Stimulated activated naive CD8-positive, alpha-beta T cell treated with anti-CD3 and anti-CD28 coated beads, Interleukin-15, amount 100 ng/mL, for 72 hours (primary cell): ENCODE measurements at places on chromosomes 12 and 14.

GRCh38 chr12:106883426-106883825 lies 72.3 kb upstream of the TMEM263 start:
- DNase-seq = no peak

- DNase-seq = peak; percentile 23
These were observed 734 bp downstream of the FIGNL2 start for GRCh38 chr12:51847643-51848325.

DNA sequence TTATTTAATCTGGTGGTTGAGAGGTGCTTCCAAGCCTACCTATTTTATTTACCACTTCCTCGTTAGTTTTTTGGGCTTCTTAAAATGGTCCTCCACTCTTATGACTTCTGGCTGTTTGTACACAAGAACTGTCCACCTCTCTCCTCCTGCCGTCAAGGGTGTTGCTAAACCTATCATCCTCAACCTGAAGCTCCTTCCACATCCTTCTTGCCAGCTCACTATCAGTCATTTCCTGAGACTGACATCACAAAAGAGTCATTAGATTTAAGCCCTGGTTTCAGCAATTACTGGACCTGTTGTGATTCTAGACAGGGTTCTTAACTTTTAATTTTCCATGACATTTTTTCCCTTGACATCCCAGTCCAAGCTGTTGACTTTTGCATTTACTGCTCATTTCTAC lies 91.9 kb downstream of the BICD1 start:
- no peak for DNase-seq

DNA sequence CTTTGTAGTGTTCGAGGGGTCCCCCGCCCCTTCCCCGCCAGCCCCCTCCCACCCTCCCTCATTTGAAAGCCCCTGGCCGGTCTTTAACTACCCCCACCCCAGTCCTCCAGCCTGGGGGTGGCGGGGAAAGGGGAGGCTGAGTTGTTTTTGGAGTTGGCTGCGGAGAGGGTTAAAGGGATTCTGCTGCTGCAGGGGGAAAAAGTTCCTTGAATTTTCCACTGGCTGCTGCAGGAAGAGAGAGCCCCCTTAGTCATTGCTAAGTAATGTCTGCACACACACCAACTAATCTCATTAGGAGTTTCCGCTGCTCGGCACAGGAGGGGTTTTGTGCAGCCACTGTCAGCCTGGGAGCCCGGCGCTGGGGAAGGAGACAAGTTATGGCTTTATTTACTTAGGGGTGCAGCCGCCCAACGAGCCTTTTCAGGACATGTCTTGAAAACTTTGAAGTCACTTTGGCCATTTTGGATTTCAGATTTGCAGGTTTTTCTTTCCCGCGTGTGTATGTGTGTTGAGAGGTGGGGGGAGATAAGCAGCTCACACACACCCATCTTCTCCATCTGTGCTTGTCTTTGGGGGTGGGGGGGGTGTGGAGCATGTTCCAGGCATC lies 1.8 kb downstream of the ELK3 start:
- DNase-seq = peak; percentile 47

DNA sequence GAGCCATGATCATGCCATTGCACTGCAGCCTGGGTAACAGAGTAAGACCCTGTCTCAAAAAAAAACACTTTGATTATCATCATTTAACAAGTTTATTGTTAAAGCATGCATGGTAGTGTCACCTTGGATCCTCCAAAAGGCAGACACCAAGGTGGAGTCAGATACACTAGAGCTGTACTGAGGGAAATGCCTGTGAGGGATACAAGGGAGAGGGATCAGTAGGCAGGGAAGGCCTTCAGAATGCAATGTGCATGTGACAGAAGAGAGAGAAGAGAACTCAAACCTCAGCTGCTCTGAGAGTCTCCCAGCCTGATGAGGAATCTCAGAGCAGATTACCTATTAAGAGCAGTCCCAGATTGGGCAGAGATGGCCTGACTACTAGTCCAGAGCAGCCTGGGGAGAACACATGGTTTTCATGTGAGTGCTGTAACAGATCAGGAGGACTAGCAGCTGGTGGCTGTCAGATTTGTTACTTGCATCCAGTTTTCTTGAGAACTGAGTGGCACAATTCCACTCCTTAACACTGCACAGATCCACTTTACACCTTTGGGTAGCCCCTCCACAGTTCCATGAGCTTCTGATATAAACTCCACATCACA lies 38.0 kb upstream of the A2ML1 start:
- DNase-seq = no peak

GRCh38 chr12:1949771-1950470 lies 31.5 kb upstream of the CACNA2D4 start:
- no peak for DNase-seq

DNA sequence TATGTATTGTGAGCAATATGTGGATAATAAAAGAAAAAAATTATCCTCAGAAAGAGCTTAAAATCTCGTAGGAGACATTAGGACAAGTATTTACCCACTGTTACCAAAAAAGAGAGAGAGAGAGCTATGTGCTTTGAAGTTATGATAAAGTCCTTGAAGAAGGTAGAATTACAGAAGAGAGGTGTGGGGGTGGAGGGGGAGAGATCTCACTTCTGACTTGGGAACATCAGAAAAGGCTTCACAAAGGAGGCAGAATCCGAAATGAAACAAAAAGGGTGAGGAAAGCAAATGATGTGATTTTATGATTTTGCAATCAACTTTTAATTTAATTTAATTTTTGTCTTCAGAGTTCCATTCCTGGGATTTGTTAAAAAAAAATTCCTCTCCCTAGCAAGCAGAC lies 311.8 kb upstream of the ATP2B1 start:
- no peak for DNase-seq

DNA sequence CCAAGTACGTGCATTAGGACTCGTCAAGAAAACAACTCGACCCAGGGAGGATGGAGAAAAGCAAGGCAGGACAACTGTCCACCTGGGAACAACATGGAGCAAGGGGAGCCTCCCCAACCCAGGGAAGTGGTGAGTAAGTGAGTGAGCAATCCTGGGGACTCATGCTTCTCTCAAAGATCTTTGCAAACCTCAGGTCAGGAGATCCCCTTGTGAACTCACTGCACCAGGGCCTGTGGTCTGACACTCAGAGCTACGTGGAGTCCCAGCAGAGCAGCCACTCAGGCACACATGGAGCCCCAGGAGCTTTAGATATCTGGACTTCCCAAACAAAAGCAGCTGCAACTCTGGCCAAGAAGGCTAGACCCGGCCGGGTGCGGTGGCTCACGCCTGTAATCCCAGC lies 12.2 kb upstream of the OR5AU1 start:
- no peak for DNase-seq

- DNase-seq = no peak
These were observed 29.9 kb downstream of the GABARAPL1 start for GRCh38 chr12:10242539-10242938.

- DNase-seq = no peak
These were observed 102.9 kb downstream of the RPS29 start for GRCh38 chr14:49483268-49483667.

- DNase-seq = peak; percentile 75
These were observed 57.9 kb upstream of the PNMA1 start for GRCh38 chr14:73771848-73772638.

GRCh38 chr14:98984719-98985041 lies 287.3 kb downstream of the BCL11B start:
- DNase-seq = peak; percentile 42

GRCh38 chr12:116066381-116067230 lies 210.9 kb downstream of the MED13L start:
- DNase-seq = peak; percentile 29

DNA sequence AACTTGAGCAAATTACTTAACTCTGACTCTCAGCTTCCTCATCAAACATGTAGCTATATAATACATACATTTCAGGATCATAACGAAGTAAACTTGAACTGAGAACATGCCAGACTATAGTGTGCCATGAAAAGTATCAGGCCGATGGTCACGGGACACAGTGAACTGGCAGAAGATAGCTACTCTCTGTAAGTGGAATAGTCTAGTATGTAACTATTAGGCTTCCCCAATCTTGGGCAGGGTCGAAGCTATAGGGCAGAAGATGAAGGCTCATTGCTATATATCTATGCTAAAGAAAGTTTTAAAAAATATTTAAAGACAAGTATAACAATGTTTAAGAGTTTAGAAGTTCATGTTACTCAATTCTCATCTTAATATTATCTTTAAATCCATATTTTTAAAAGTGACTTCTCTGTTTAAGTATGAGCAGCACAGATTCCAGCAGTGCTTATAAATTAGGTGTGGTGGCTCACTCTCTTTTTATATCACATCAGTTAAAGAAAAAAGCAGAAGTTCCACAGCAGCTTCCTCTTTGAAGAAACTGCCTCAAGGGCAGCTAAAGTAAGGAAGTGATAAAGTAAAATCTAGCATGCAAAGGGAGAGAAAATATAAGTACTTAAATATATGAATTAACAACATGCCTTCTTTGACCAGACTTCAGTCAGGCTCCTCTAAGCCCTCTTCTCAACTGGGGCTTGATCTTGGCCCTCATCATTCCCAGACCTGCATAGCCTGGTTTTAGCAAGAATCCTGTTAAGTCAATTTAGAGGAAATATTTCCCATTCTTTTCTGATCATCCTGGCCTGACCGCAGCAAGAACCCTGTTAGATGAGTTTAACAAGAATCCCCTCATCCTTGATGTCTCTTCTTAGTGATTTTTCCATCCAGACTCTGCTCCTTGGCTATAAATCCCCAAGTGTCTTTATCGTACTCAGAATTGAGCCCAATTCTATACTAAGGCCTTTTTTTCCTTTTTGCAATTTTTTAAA lies 8.4 kb upstream of the GLIPR1 start:
- DNase-seq = no peak

- peak; percentile 21 for DNase-seq
These were observed 101.6 kb downstream of the BRMS1L start for GRCh38 chr14:35927727-35928126.

GRCh38 chr12:90683871-90684270 lies 271.1 kb downstream of the CCER1 start:
- DNase-seq = no peak

GRCh38 chr12:52207895-52208294 lies 16.1 kb upstream of the KRT80 start:
- DNase-seq = no peak

- DNase-seq = no peak
These were observed 180.9 kb downstream of the TRHDE start for GRCh38 chr12:72453066-72453465.

GRCh38 chr14:94031161-94031882 lies 5.2 kb downstream of the OTUB2 start:
- DNase-seq = no peak

GRCh38 chr14:77276295-77276935 lies 5.4 kb upstream of the NGB start:
- no peak for DNase-seq

- no peak for DNase-seq
These were observed 6.0 kb downstream of the STYX start for GRCh38 chr14:52735921-52736489.

DNA sequence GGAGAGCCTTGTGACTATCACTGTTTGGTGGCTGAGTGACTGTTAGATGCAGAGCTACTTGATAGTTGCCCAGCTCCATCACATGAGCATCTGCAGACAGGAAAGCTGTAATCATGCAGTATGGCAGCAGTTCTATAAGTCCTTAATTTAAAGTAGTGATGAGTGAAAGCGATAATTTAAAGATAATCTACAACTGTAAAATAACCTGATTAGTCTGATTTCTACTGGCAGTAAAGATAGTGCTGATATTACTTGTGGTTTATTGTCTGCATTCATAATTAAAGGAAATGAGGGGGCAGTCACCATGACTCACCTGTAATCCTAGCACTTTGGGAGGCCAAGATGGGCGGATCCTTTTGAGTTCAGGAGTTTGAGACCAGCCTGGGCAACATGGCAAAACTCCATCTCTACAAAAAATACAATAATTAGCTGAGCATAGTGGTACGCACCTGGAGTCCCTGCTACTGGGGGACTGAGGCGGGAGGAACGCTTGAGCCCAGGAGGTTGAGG lies 41.2 kb upstream of the PLEKHD1 start:
- DNase-seq = no peak

DNA sequence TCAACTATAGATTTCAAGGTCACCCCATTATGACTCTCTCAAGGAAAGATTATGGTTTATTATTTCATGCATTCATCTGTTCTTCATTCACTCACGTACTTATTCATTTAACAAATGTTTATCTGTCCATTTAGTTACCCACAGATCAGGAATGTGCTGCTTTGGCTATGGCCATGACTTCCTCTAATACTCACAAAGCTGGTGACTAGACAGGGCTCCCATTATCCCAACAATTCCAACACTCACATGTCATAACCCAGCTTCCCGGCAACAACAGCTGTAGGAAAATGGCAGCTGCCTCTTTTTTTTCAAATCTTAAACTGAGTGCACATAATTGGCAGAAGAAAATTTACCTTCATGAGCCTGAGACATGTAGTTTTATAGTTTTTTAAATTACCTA lies 190.8 kb upstream of the CCDC196 start:
- DNase-seq = no peak

DNA sequence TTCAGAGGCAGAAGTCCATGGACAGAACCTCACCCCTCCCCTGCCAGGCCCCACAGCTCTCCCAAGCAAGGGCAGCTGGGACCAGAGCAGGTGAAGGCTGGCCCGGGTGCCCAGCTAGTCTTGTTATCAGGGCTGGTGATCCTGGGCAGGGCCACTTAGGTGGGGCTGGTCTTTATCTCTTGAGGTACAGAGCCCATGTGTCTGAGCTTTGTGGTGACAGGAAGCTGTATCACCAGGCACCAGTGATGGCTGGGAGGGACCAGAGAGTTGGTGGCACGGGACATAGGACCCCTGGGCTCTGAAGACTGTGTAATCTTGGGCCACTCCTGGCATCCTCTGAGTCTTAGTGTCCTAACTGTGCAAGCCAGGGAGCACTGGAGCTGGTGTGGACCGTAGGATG lies 12.8 kb upstream of the HPD start:
- no peak for DNase-seq

DNA sequence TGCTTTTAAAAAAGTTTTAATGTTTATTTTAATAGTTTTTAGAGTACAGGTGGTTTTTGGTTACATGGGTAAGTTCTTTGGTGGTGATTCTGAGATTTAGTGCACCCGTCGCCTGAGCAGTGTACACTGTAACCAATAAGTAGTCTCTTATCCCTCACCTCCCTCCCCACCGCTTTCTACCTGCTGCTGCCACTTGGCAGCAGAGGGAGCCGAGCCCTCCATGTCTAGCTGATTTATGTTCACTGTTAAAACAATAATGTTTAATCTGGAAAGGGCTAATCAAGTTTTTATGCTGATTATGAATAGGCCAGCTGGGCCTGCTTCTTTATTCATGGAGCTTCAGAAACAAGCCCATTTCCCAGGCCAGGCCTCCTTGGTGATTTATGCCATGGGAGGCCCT lies 73.1 kb downstream of the ADCK1 start:
- no peak for DNase-seq

GRCh38 chr12:74031045-74031444 lies 506.6 kb upstream of the ATXN7L3B start:
- no peak for DNase-seq
